ENCODE measurements at places on chromosomes 5 and 9. TPM values are rescaled to one million over a fixed set of nuclear protein-coding genes. Genes with fewer than 3 reads are reported as not detected.

PTGES gene
- 21.8 TPM for total RNA-seq

GRCh38 chr5:54162184-54162583, 148.2 kb downstream of the ARL15 start:
- no peaks in the 10 kb centered on the region for H3K36me3 ChIP-seq
- H3K27me3 ChIP-seq = no peaks in the 10 kb centered on the region
- no peaks in the 10 kb centered on the region for H3K4me1 ChIP-seq
- DNase-seq = no peak
- H3K4me3 ChIP-seq = no peak overlapping the region

LHX6 gene
- 4.8 TPM for total RNA-seq

LTC4S gene
- total RNA-seq = 6.7 TPM

GRCh38 chr5:90932052-90932699, 373.6 kb downstream of the ADGRV1 start:
- no peaks in the 10 kb centered on the region for H3K36me3 ChIP-seq
- no peaks in the 10 kb centered on the region for H3K4me1 ChIP-seq
- H3K4me3 ChIP-seq = no peak overlapping the region
- H3K27me3 ChIP-seq = no peaks in the 10 kb centered on the region
- H3K27ac ChIP-seq = no peak overlapping the region

DNA sequence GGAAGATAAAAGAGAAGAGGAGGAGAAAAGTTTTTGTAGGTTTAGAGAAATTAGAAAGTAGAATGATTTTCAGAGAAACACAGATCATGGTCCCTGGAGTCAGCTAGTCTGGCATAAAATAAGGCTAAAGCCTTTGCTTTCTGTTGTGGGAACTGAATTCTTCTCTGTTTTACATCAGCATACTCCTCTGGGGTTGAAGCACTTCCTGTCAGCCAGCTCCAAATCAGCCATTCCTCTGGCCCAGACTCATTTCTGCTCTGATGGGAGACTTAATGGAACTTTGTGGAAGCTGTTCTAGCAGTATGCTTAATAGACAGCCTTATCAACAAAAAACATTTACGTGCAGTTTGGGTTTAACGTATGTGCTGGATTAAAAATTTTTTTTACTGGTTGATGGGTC, 143.2 kb downstream of the HMHB1 start:
- no peak overlapping the region for H3K4me3 ChIP-seq
- no peaks in the 10 kb centered on the region for H3K36me3 ChIP-seq
- H3K27me3 ChIP-seq = no peaks in the 10 kb centered on the region
- H3K4me1 ChIP-seq = no peaks in the 10 kb centered on the region

DNA sequence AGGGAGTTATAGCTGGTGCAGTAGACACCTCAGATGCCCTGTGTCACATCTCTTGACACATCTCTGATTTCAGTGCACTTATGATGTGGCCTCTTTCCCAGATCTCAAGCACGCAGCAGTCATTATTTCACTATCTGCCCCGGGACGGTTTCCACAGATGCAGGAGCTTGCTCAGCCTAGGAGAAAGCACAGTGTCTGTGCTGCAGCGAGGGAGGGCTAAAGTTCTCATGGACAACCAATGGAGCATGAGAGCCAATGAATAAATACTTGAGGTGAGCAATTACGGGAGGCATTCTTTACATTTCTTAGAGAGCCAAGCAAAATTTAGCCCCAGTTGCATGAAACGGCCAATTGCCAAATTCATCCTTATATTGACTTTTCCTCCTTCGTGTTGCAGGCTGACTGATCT, 7.4 kb upstream of the MOB3B start:
- no peaks in the 10 kb centered on the region for H3K27me3 ChIP-seq
- DNase-seq = no peak
- H3K27ac ChIP-seq = peak overlapping the region; percentile 94
- peaks cover 3% of the 10 kb centered on the region for H3K4me1 ChIP-seq

HMMR gene
- total RNA-seq = 3.5 TPM

ADGRD2 gene
- 2.6 TPM for total RNA-seq

TTC23L gene
- total RNA-seq = 2.0 TPM

WDR55 gene
- 20.0 TPM for total RNA-seq

GRCh38 chr9:111176511-111176910, 138.2 kb upstream of the LPAR1 start:
- no peak for DNase-seq
- no peaks in the 10 kb centered on the region for H3K27me3 ChIP-seq
- H3K4me3 ChIP-seq = no peak overlapping the region
- H3K4me1 ChIP-seq = no peaks in the 10 kb centered on the region
- H3K36me3 ChIP-seq = no peaks in the 10 kb centered on the region

TCERG1 gene
- total RNA-seq = 119 TPM

PHF24 gene
- total RNA-seq = 0.33 TPM

- no peaks in the 10 kb centered on the region for H3K27me3 ChIP-seq
- no peaks in the 10 kb centered on the region for H3K4me1 ChIP-seq
- DNase-seq = no peak
- H3K4me3 ChIP-seq = no peak overlapping the region
These were observed 40.5 kb upstream of the PJA2 start for GRCh38 chr5:109450129-109450877.

ZNF879 gene
- total RNA-seq = 4.8 TPM

HNRNPAB gene
- total RNA-seq = 68.9 TPM

SNX2 gene
- total RNA-seq = 102 TPM

DNA sequence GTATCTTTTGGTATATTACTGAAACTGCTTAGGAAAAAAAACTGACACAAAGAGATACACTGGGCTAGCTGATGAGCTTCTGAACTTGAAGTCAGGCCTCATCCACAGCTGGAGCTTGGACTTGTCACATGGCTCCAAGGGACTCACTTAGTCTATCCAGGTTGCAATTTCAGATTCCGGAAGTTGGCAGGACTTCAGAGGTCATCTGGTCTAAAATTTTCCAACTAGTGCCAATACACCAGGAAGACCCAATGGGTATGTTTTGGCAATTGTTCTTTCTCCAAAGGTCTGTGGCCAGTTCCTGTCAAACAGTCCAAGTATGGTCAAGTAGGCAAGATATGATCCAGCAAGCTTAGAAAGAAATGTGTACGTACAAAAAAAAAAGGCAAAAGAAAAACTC, 36.7 kb downstream of the MRPS27 start:
- no peak overlapping the region for H3K4me3 ChIP-seq
- DNase-seq = no peak
- H3K36me3 ChIP-seq = no peaks in the 10 kb centered on the region
- H3K27me3 ChIP-seq = no peaks in the 10 kb centered on the region

- H3K4me3 ChIP-seq = no peak overlapping the region
- DNase-seq = no peak
- H3K27me3 ChIP-seq = no peaks in the 10 kb centered on the region
- no peaks in the 10 kb centered on the region for H3K36me3 ChIP-seq
- no peak overlapping the region for H3K27ac ChIP-seq
- H3K4me1 ChIP-seq = no peaks in the 10 kb centered on the region
These were observed 1.7 kb downstream of the TRPM3 start for GRCh38 chr9:71119746-71120145.

DNA sequence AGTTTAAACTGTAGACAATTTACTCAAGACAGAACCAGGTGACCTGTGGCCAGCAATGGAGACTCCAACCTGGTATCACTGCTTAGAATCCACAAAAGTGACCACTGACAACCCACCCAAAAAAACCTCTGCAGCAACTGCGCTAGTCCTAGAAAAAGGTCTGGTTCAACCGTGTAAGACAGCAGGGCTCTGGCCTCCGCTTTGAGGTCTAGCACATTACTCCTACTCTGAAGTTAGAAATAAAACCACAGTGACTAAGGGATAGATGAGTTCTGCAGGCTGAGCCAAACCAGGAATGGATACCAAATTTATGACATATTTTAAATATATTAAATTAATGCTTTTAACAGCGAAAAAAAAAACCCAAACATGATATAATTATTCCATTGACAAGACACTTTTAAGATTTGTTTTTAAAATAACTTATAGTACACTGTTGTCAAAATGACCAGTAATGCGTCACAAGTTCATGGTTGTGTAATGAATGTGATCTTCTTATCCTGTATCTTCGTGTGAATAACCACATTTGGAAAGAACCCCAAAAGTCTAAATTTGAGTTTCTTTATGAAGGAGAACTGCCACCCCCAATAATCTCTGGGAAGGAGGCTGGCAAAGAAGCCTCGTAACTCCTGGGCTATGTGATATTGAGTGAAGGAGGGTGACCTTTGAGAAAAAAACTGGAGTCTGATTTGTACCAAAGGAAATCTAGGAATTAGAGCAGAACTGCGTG, 101.9 kb upstream of the SLC44A1 start:
- no peak overlapping the region for H3K4me3 ChIP-seq
- H3K27ac ChIP-seq = no peak overlapping the region
- H3K27me3 ChIP-seq = no peaks in the 10 kb centered on the region
- H3K4me1 ChIP-seq = peaks cover 4% of the 10 kb centered on the region
- no peaks in the 10 kb centered on the region for H3K36me3 ChIP-seq
- no peak for DNase-seq

SLC6A3 gene
- 0.15 TPM for total RNA-seq

DNA sequence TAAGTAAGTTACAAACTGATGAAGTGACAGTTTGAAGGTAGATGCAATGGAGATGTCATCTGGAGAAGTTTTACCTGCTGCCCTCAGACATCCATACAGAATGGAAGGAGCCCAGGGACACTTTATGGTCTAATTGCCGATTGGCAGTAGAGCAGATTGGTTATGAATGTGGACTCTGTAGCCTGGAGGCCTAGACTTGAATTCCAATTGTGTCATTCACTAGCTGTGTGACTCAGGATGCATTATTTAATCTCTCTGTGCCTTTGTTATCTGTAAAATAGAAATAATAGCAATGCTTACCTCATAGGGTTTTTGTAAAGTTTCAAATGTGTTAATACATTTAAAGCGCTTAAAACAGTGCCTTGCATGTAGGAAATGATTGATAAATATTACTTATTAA, 5.2 kb upstream of the TCERG1 start:
- H3K4me1 ChIP-seq = no peaks in the 10 kb centered on the region
- no peak overlapping the region for H3K4me3 ChIP-seq
- H3K27me3 ChIP-seq = no peaks in the 10 kb centered on the region
- DNase-seq = no peak

GRCh38 chr5:26662806-26663360, 375.5 kb downstream of the CDH9 start:
- no peak overlapping the region for H3K4me3 ChIP-seq
- no peak overlapping the region for H3K27ac ChIP-seq
- H3K27me3 ChIP-seq = no peaks in the 10 kb centered on the region
- DNase-seq = no peak

DNA sequence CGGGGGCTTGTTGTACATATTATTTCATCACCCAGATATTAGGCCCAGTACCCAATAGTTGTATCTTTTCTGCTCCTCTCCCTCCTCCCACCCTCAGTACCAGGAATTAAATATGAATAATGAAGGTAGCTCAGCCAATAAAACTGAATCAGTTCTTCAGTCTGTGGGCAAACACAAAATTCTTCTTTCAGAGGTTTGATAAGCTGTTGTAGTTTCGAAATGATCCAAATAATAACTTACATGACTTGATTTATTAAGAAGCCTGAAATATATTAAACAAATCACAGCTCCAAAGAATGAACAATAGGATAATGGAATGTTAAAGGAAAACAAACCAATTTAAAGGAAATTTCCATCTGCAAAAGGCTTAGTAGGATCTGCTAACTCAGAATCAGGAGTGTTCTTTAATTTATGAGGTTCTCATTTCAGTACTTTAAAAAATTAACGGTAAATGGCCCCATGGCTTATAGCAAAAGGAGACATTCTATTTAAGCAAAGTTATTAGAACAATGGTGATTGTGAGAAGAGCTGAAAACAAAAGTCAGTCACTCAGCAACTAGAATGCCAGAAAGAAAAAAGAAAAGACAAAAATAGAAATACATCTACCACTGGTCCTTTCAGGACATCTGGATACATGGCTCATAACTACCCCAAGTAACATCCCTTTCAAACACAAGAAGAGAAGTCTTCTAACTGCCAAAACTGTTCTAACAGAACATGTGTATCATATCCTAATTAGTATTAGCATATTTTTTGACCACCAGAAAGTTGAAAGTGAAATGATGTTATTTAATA, 62.4 kb downstream of the NR3C1 start:
- no peaks in the 10 kb centered on the region for H3K36me3 ChIP-seq
- H3K4me3 ChIP-seq = no peak overlapping the region
- H3K4me1 ChIP-seq = no peaks in the 10 kb centered on the region

DNA sequence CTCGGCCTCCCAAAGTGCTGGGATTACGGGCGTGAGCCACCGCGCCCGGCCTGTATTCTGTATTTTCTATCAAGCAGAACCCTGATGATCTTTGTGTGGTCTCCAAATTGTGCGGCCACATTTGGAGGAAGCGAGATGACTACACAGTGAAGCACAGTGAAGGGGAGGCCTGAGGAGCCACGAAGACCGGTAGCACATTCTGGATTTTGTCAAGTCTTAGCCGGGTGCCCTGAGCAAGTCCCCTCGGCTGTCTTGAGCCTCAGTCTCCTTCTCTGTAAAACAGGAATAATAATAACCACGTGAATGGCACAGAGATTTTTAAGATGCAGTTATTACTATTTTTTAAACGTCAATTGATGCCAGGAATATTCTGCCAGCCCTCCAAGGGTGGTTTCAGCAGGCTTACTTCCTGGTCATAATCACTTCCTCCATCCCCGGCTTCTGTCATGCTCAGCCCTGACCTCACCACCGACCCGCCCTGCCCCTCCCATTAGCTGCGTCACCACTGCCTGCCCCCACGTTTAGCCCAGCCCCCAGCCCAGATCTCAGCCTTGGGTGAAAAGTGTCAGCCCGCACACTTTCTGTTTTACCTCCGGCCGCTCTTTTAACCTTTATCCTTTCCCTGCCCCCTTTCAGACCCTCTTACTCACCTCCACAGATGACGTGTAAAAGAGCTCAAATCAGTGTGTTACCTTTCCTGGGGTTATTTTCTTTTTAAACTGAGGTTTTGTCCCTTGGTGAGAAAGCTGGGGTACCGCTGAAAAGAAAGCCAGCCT, 27.0 kb upstream of the ERGIC1 start:
- H3K27me3 ChIP-seq = no peaks in the 10 kb centered on the region
- no peaks in the 10 kb centered on the region for H3K4me1 ChIP-seq
- DNase-seq = peak; percentile 74
- peak overlapping the region; percentile 83 for H3K27ac ChIP-seq

GRCh38 chr9:73080110-73080694, 71.5 kb upstream of the ANXA1 start:
- no peaks in the 10 kb centered on the region for H3K4me1 ChIP-seq
- H3K27me3 ChIP-seq = no peaks in the 10 kb centered on the region
- peak overlapping the region; percentile 4 for H3K27ac ChIP-seq

GRCh38 chr5:82806513-82806912, 270.7 kb downstream of the TMEM167A start:
- H3K27ac ChIP-seq = no peak overlapping the region
- no peak overlapping the region for H3K4me3 ChIP-seq
- no peak for DNase-seq
- no peaks in the 10 kb centered on the region for H3K36me3 ChIP-seq
- no peaks in the 10 kb centered on the region for H3K27me3 ChIP-seq
- H3K4me1 ChIP-seq = no peaks in the 10 kb centered on the region

NUDT12 gene
- 11.8 TPM for total RNA-seq
